ENCODE measurements at places on chromosomes 6 and 20.

DNA sequence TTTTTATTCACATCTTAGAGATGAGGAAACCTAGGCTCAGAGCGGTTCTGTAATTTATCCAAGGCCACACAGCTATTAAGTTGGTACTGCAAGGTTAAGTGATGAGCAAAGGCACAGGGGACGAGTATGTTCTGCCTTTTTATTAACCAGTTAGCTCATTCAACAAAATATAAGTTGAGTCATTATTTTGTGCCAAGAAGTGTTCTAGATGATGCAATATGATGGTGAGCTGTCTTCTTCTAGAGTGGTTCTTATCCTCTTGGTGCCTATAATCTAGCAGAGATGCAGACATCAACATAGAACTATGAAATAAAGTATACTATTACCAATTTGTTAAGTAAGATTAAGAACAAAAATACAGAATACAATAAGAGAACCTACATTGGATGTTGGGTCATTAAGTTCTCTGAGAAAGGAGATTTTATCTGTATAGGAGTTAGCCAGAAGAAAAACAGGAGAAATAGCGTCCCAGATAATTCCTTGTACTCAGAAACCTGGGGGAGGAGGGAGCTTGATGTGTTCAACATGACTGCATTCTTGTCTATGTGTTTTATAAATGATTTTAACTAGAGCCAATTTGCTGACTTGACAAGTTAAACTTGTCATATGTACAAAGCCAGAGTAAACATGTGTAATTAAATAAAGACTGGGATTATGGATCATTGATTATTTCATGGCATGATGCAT is 122.3 kb downstream of the TBXT start:
- ATAC-seq = no peak

- ATAC-seq = no peak
Observed at GRCh38 chr20:35003211-35004031, 47.8 kb downstream of the MYH7B start.

DNA sequence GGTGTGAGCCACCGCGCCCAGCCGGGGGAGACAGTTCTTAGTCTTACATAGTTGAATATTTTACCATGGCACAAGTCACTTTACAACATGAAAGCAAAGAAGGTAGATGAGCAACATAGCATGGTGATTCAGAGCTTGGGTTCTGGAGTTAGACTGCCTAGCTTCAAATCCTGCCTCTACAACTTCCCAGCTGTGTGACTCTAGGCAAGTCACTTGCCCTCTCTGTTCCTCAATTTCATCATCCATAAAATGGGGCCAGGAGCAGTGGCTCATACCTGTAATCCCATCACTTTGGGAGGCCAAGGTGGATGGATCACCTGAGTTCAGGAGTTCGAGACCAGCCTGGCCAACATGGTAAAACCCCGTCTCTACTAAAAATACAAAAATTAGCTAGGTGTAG is 26.3 kb downstream of the HCK start:
- ATAC-seq = no peak

- ATAC-seq = no peak
Observed at GRCh38 chr20:54184904-54185626, 11.3 kb upstream of the CYP24A1 start.

DNA sequence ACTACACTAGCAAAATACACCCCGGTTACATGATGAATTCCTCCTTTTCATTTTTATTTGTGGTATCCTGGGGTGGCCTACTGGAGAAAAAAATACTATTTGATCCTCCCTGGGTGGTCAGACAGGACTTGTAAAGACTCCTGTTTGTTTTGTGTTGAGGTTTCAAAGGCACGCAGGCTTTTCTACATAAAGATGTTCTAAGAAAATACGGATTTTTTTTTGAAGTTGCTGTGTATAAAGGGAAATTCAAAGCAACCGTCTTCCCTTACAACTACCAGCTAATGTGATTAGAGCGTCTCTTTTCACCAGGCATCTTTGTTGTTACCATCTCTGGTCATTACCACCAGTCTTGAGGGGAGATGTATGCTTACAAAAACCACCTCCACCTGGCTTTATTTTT is 187.1 kb downstream of the SOX4 start:
- no peak for ATAC-seq

- no peak for ATAC-seq
Observed at GRCh38 chr6:159380114-159380513, 210.9 kb downstream of the FNDC1 start.
